ENCODE measurements at places on chromosomes 5 and 9. TPM values are rescaled to one million over a fixed set of nuclear protein-coding genes. Genes with fewer than 3 reads are reported as not detected.

The LHX3 gene
- total RNA-seq, result not detected

DNA sequence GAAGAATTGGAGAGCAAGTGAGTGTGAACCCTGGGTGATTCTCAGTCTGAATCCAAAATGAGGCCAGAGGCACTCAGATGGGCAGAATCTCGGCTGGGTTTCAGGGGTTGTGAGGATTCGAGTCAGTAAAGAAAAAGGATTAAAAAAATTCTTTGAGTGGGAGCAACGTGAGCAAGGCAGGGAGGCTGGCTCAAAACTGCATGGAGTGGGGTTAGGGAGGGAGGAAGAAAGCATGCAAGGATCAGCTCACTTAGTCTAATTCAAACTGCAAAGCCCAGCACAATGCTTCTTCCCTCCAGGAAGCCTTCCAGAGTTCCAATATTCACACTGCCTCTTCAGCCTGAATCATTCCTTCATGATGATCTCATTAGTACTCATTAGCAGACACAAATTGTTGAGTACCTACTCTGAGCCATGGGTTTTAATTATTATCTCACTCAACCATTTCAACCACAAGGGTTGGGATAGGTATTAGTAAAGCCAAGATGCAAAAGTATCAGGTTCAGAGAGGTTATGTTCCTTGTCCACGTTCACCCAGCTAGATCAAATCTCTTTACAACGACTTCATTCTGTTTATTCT, 95.8 kb downstream of the BRINP1 start:
- no peak for DNase-seq

DNA sequence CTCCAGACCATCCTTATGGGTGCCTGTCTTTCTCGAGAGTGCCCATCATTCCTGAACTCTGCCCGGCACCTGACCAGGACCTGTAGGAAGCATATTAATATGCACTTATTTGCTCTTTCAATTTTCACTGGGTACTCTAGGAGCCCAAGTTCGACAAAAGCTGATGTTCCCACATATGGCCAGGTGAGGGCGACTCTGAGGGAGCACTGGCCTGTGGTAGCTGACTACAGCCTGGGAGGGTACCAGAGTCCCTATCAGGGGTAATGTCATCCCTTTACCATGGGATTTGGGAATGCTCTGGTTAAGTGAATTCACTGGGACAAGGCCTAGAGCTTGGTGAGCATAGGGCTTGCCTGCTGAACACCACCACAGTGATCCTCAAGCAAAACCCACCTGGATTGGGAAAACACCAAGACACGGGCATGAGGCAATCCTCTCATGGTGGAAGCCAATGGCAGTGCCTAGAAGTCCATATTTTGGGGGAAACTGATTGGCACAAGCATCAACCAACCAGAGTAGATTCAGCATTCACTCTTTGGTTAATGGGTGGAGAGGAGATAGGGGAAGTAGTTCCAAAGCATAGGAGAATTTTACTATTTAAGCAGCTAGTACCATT, 112.2 kb downstream of the MTX3 start:
- peak; percentile 24 for DNase-seq

DNA sequence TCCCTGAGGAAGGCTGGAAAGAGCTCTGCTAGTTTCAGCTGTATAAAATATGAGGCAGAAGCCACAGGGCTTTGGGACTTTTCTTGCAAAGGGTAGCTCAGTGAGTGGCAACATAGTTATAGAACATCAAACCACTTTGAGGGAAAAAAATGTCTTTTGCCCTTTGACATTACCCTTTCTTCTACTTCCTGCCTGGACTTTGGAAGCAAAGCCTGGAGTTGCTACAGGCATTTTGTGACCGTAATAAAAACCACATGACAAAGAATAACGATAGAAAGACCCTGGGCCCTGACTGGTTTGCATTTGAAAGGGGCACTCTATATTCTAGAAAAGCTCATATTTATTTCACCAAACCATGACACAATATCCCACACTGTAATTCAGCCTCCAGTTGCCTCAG, 440.9 kb downstream of the DIRAS2 start:
- no peak for DNase-seq

- no peak for DNase-seq
These were observed 148.5 kb upstream of the MRPS30 start for GRCh38 chr5:44660251-44660650.

DNA sequence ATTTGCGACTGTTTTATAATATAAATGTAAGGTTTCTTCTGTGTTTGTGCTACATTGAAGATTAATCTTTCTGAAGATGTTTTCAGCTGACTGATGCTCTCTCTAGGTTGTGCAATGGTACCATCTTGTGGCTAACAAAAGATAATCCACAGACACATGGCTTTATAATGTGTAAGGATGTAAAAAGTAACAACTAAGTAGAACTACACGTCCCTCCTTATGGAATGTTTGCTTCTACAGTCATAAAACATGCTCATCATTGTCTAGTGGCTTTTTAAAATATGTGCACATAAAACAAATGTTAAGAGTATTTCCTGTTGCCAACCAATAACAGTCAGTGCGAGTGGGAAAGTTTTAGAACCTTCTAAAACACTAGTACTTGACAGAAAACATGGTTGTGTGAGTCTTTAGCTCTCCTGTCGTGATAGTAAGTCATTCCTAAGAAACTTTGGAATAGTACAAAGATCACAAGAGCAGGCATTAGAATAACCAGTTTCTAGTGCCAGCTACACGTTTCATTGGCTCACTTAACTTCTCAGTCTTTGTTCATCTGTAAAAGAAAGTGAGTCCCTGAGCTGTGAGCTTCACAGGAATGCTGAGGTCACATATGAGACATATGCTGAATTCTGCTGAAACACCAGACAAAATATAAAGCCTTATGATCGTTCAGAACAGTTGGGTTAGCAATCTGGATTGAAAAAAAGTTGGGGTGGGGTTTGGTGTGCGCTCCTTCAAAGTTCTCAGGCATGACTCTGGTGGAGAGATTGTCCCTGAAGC, 75.7 kb upstream of the GLIS3 start:
- no peak for DNase-seq

Data from activated CD4-positive, alpha-beta T cell treated with anti-CD3 and anti-CD28 coated beads, Interleukin-2, amount 10 ng/mL, durations not matched to agents 7 days and 5 days (primary cell).